ENCODE measurements at places on chromosomes 12 and 14.

GRCh38 chr12:53776872-53777271 is 25.1 kb upstream of the CISTR start:
- no peak for DNase-seq

DNA sequence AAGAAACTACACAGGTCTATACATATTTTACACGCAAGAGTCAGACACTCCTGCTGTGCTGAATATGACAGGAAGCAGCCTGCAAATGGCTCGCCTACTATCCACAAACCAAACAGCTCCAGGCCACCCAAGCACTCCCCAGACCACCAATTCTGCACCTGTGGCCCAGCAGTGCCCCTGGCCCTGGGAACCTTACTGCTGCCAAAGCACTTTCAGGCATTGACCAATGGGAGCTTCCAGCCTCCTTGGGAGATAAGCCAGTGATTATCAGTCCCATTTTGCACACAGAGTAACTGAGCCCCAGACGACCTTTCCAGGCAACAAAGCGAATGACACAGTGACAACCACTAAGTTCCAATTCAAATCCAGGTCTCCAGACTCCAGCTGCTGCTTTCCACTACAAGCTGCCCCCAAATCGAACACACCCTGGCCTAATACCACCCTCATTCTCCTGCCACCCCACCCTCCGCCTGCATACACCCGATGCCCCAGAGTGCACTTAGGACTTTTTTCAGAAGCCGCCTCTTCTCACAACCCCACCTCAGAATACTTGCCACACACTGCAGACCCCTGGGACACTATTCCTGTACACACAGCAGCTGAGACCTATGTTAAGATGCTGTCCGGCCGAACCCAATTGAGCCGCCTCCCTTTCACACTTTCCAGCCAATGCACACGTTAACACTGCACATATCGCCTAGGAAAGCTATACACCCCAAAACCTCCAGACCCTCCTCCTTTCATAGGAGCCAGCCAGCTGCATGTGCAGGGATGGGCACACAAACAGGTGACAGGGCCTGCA is 126.1 kb upstream of the PRMT8 start:
- no peak for DNase-seq

- DNase-seq, result no peak
Observed at GRCh38 chr14:31819281-31819680, 257.8 kb upstream of the ARHGAP5 start.

DNA sequence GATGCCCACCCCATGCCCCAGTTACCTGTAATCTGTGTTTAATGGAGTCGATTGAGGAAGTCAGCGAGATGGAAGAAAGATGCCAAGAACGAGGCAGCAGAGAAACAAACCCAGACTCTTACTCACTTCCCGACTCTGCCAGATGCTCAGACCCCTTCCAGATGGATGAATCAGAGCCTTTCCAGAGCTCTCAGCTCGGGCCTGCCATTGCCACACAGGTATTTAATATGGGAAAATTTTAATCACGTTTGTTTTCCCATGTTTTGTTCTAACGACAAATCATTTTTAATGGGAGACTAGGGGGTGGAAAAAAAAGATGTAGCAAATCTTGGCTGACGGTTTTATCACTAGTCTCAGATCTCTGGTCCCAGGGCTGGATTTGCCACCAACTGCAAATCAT is 72.5 kb upstream of the SRRM4 start:
- DNase-seq, result no peak

DNA sequence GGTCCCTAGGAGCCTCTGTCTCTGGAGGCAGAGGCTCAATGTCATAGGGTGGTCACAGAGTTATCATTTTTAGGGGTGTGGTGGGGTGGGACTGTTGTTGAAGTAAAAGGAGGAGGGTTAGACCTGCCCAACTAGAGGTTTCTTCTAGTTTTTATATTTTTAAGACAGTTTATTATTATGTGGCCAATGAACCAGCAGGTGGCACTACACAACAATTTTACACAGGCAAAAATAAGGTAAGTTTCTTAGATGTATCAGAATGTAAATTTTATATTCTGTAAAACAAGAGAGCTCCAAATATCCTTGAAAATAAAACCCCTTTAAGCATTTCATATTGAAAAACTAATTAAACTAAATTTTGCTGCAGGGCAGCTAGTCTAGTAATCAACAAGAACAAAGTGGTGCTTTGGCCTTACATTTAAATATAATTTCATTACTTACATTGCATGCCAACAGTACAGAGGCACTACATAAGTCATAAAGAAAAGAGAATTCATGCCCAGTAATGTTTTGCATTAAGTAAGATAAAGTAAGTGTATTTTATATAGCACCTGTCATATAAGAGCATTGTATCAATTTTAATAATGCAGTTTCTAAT is 22.2 kb upstream of the OVCH1 start:
- peak; percentile 64 for DNase-seq

GRCh38 chr12:26268841-26269561 is 73.6 kb downstream of the SSPN start:
- peak; percentile 38 for DNase-seq

DNA sequence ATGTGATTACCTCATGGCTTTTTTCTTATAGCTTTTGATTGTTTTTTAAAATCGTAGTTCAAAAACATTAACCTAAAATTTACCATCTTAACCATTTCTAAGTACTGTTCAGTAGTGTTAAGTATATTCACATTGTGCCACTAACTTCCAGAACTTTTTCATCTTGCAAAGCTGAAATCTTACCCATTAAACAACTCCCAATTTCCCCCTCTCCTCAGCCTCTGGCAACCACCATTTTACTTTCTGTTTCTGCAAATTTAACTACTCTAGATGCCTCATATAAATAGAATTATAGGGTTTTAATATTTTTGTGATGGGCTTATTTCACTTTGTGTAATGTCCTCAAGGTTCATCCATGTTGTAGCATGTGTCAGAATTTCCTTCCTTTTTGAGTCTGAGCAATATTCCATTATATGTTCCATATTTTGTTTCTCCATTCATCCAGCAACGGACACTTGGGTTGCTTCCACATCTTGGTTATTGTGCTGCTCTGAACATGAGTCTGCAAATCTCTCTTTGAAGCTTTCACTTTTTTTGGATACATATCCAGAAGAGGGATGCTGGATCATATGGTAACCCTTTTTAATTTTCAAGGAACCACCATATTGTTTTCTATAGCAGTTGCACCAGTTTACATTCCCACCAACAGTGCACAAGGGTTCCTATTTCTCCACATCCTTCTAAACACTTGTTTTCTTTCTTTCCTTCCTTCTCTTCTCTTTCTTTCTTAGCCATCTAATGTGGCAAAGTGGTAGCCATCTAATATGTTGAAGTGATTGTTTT is 5.0 kb downstream of the HIF1A start:
- peak; percentile 38 for DNase-seq

DNA sequence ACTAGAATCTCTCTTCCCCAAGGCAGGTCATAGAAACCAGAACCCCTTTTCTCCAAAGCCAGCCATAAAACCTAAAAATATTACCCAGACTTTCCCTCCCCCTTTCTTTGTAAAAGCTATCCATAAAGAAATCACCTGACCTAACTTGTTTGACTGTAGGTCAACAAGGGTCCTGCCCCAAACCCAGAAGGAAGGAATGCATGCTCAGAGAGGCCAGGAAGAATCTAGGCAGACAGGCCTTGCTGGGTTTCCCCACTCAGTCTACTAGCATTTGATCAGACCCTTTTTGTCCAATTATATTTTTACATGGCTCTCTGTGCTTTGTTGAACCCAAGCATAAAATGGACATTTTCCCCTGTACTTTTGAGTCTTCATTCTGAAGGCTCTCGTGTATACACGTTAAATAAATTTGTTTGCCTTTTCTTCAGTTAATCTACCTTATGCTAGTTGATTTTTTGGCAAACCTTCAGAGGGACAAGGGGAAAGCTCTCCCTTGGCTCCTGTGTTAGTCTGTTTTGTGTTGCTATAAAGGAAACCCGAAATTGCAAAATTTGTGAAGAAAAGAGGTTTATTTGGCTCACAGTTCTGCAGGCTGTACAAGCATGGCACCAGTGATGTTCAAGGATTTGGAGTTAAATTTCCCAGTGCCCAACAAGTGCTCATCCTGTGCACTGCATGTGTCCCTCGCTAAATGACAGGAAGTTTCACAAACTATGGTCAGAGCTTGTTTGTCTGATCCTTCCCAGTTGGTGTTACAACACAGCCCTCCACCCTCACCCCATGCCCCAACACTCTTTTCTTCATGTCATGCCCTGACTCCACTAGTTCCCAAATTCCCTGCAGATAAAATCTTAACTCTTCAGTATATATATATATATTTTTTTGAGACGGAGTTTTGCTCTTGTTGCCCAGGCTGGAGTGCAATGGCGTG is 14.2 kb upstream of the RASSF3 start:
- no peak for DNase-seq

- no peak for DNase-seq
Observed at GRCh38 chr14:102479107-102479506, 30.5 kb downstream of the ANKRD9 start.

GRCh38 chr12:118649765-118650585 is 273.6 kb downstream of the SUDS3 start:
- no peak for DNase-seq

- peak; percentile 80 for DNase-seq
Observed at GRCh38 chr12:1634590-1635191, 5.7 kb downstream of the WNT5B start.

- DNase-seq, result no peak
Observed at GRCh38 chr12:87853448-87854003, 175.7 kb downstream of the C12orf50 start.

GRCh38 chr14:68463705-68464374 is 329.0 kb downstream of the ZFP36L1 start:
- DNase-seq, result peak; percentile 33

DNA sequence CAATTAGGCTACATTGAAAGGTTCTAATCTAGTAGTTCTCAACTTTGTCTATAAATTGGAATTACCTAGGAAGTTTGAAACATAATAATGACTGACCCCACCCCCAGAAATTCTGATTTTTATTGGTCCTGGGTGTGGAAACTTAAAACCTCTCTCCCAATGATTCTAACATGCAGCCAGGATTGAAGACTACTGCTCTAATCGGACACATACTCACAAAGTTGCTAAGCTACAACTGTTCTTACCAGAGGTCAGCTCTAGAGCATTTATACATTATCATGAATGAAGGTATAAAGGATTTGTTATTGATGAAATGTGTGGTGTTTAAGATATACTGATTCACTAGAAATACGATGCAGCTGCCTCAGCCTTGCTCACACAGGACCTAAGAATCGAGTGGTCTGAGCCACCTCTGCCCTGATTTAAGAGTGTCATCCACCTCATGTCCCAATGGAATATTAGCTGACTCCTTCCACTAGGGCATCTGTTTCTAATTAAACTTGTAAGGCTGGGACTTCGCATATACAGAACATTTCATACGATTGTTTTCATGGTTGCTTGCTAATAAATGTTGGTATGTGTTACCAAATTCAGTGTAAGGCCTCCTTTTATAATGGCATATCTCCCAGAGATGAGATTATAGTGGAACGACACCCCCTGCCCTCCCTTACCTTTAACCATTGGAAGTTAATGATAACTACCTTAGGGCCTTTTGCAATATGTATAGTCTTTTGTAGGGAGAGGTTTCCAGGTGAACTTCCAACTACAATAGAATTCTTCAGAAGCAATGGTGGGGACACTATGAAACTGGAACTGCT is 410.8 kb upstream of the PDE3A start:
- no peak for DNase-seq

GRCh38 chr14:24058260-24058950 is 6.6 kb downstream of the CARMIL3 start:
- DNase-seq, result peak; percentile 67

DNA sequence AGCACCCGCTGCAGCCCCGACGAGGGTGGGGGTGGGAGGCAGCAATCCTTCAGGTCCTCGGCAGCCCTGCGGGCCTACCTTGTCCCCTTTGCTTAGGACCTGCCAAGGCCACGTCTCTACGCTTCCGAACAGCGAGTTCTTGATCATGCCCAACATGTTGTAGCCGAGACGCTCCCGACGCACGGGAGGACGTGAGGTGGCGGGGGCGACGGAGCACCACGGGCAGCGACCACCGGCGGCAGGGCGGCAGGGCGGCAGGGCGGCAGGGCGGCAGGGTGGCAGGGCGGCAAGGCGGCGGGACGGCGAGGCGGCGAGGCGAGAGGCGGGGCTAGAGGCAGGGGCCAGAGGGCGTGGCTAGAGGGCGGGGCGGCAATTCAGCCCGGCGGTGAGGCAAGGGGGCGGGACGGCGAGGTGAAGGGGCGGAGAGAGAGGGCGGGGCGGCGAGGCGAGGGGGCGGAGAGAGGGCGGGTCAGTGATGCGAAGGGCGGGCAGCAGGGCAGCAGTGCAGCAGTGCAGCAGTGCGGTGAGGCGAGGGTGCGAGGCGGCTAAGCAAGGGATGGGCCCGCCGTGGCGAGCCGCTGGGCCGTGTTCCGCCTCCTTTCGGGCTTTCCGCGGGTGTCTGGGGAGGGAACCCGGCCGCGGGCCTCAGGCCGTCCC is at the start of gene HEBP1:
Gene HEBP1, minus strand, starts transcription at position 307 of the 657 bp plus-strand sequence. Its CDS starts 151 bp downstream, at position 156.
- DNase-seq, result peak; percentile 91

GRCh38 chr14:61520576-61520975 is 174.7 kb upstream of the HIF1A start:
- DNase-seq, result no peak

DNA sequence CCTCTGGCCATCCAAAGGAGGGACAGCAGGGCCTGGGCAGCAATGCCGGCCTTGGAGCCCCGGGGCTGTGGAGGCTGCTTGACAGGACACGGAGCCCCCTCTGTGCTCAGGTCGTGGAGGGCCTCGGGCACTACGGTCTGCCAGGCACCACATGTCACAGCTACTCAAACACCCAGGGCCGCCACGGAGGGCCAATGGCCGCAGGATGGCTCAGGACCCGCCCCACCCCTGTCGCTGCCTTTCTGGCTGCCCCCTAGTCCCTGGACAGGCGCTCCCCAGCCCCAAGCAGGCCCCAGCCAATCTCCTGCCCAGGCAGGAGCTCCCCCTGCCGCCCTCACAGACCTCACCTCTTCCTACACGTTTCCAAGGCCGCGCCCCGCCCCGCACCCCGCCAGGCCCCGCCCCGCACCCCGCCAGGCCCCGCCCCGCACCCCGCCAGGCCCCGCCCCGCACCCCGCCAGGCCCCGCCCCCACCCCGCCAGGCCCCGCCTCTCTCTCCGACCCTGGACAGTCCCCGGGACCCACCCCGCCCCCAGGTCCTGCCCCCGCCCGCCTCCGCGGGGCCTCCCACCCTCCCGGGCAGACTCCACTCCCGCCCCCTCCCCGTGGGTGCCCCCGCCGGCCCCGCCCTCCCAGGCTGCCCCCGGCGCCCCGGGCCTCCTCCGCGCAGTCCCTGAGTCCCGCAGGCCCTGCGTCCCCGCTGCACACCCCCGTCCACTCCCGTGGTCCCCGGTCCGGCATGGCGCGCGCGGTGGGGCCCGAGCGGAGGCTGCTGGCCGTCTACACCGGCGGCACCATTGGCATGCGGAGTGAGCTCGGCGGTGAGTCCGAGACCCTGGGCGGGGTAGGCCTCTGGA is at the start of gene ASPG:
Gene ASPG, plus strand, starts transcription at position 669 of the 857 bp plus-strand sequence. Its CDS starts 71 bp downstream, at position 740.
- DNase-seq, result no peak

GRCh38 chr12:52873832-52874572 is 25.2 kb upstream of the KRT78 start:
- DNase-seq, result peak; percentile 94

DNA sequence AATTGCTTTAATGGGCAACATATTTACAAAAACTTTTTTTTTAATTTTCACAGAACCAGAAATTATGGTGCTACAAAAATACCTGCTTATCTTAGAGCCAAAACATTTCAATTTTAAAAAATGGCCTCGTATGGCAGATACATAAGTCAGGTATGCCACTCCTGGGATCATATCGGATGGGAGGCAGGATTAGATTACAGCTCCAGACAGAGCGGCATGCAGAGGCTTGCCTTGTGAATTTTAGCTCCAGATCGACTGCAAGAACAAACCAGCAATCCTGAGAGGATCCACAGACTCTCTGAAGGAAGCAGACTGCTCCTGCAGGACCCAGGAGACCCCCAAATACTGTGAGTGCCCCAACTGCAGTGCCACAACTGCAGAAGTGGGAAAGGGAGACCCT is 169.3 kb upstream of the AMIGO2 start:
- no peak for DNase-seq

GRCh38 chr14:70340002-70340401 is 19.5 kb downstream of the COX16 start:
- no peak for DNase-seq

Measured in iris pigment epithelial cell (primary cell).